ENCODE measurements at places on chromosomes 4 and X. TPM values are rescaled to one million over a fixed set of nuclear protein-coding genes. Genes with fewer than 3 reads are reported as not detected.

The IL13RA1 gene
- total RNA-seq: 20.6 TPM

The KIF4A gene
- total RNA-seq: 7.6 TPM

The RHOH gene
- total RNA-seq: 1.8 TPM

The GATA1 gene
- total RNA-seq: 0.44 TPM

The SPOCK3 gene
- 22.1 TPM for total RNA-seq
